ENCODE measurements at places on chromosomes 7 and 10. TPM values are rescaled to one million over a fixed set of nuclear protein-coding genes. Genes with fewer than 3 reads are reported as not detected.

DNA sequence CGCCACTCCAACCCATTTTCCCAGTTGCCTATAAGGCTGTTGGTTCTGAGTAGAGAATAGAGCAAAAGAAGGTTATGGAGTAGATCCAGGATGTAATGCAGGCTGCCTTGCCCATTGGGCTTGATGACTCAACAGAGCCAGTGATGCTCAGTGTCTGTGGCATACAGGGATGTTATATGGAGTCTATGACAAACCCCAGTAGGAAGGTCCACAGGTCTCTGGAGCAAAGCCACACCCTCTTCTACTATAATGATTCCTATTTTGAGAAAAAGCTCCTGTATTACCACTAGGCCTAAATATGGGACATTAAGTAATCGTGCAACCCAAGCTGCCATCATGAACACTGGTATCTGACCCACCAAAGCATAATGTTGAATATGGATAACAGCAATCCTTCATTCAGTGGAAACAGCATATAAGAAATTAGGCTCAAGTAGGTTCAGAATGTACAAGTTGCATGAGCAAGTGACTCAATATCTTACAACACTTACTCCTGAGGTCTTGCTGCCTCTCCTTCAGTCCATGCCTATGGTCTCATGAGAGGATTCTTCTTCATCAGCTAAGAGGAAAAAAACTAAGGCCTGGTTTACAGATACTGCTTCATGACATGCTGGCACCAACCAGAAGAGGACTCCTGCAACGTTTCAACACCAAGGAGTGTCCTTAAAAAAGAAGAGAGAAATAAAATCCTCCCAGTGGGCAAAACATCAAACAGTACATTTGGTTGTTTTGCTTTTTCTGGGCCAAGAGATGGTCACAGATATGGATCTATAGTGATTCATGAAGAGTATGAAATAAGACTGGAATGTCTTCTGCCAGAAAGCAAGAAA is 14.8 kb upstream of the FHIP2A start:
- DNase-seq: no peak

DNA sequence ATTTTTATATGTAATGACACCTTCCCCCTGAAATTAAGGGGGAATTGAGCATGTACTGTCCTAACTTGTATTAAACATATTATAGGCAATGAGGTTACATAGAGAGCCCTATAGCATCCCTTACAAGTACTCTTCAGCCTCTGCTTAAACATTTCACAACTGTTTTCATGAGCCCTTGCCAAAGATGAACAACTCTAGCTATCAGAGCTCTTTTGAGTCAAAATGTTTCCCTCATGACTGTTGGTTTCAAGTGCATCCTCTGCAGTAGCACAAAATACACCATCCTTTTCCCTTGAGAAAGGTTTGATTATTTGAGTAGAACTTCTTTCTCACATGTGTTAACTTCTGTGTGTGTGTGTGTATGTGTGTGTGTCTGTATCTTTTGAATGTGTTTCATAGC is 1157.6 kb upstream of the CELF2 start:
- DNase-seq: no peak

GRCh38 chr7:32574626-32575025 is 79.3 kb downstream of the AVL9 start:
- DNase-seq: no peak

GRCh38 chr10:14131261-14131960 is 199.3 kb downstream of the FRMD4A start:
- no peak for DNase-seq

DNA sequence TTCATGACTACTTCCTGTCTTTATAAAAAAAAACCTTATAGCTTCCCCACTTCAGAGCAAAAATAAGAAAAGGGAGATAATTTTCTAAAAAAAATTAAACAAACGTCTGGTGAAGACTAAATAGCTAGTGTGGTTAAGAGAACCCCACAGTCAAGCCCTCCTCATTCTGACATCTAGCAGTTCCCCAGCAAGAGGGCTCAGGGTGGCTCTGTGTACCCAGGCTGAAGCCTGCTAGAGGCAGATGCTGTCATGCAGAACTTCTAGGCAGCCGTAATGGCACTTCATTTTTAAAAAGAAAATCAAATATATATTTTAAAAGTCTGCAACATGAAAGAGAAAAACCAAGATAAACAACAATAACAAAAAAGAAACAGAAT is 223.1 kb upstream of the KLF14 start:
- DNase-seq: no peak

DNA sequence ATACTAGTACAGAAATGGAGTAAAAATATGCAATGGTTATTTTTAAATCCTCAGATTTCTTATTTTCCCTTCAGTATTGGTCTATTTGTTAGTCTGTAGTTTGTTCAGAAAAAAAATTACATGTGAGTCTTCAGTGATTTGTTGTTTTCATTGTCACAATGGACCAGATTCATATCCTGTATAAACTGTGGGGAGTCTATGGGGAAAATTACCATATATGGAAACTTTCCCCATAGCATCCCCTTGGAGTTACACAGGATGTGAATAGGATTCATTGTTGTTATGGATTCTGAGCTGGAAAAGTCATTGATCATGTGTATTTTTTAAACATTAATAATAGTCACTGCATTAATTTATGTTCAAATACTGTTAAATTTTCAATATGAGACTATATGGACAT is 72.6 kb downstream of the ST7 start:
- DNase-seq: no peak

GRCh38 chr7:2509298-2509906 is 10.2 kb upstream of the LFNG start:
- DNase-seq: no peak

DNA sequence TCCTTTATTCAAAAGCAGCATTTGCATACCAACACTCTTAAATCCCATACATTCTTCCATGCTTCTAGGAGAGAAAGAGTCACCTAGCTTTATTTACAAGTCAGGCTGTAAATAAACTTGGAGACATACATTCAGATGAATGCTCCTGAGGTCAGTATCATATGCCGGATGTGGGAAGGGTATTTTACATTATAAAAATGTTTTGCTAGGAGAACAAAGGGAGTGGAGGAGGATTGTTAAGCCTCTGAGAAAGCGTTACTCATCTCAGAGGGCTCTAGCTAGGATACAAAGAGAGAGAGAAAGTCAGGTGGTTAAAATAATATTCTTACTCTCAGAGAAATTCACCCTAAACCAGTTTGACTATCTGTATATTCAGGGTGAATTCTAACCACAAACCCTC is 300.9 kb upstream of the NPSR1 start:
- no peak for DNase-seq

GRCh38 chr10:67438605-67439304 is 257.2 kb downstream of the CTNNA3 start:
- DNase-seq: no peak

Gene GPC2
- 5.3 TPM for total RNA-seq

Gene JCAD
- not detected for total RNA-seq

Gene GIMAP8
- total RNA-seq: 7.7 TPM

Measured in activated CD4-positive, alpha-beta T cell treated with anti-CD3 and anti-CD28 coated beads for 36 hours (primary cell).